ENCODE measurements at places on chromosomes 6 and 20.

- peak; percentile 50 for DNase-seq
Measured at GRCh38 chr6:151175662-151176445, 63.9 kb upstream of the AKAP12 start.

DNA sequence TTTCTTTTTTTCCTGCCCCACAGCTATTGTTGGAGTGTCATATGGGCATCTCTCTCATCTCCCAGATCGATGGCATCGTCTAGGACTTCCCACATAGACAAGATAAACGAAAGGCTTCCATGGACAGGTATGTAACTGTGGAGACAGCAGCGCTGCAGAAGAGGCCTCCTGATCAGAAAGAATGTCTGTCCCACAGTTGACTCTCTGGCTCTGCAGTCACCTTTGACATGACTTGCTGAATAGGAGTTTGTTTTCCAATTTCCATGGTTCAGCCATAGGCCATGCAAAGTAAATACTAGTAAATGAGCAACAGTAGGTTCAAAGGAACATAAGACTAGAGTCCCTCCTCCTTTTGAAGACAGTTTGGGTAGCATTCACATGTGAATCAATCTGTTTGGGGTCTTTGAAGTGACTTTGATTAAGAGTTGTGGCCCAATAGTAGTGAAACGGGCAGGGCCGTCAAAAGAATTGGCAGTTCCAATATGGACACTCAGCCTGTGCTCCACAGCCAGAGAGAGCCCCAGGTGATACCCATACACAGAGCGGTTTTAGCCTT is 134.7 kb upstream of the IFNGR1 start:
- no peak for DNase-seq

DNA sequence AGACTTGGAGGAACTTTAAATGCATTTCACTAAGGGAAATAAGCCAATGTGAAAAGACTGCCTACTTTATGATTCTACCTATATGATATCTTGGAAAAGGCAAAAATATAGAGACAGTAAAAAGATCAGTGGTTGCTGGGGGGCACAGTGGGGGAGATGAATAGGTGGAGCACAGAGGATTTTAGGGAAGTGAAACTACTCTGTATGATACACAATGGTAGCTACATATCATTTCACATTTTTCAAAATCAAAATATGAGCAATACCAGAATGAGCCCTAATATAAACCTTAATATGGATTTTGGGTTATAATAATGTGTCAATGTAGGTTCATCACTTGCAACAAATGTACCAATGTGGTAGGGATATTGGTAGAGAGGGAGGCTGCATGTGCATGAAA is 161.4 kb upstream of the HTR1E start:
- no peak for DNase-seq

DNA sequence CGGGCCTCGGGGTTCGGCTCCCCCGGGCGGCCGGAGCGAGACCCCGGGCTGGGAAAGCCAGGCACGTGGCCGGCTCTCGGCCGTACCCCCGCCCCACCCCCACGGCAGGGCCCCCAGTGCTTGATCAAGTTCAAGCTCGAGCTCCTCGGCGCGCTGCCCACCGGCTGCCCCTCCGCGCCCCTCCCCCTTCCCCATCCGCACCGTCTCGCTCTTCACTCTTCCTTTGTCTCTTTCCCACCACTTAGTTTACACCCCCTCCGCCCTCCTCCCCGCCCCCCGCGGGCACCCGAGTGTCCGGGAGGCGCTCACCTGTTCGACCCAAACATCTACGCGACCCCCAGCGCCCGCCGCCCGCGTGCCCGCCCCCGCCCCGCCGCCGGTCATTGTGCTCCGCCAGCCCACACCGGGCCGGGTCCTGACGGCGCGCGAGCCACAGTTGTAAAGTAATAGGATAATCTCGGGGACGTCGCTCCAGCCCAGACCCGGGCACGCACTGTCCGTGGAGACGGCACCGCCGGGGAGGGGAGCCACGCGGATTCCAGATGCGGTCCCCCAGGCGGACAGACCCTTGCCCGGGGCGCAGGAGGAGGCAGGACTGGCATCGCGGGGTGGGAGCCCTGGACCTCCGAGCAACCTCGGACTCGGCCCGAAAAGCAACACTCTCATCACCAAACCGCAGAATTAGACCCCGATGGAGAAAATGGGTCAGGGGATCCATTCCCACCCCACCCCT is 100.7 kb downstream of the NOL4L start:
- DNase-seq, result peak; percentile 31

DNA sequence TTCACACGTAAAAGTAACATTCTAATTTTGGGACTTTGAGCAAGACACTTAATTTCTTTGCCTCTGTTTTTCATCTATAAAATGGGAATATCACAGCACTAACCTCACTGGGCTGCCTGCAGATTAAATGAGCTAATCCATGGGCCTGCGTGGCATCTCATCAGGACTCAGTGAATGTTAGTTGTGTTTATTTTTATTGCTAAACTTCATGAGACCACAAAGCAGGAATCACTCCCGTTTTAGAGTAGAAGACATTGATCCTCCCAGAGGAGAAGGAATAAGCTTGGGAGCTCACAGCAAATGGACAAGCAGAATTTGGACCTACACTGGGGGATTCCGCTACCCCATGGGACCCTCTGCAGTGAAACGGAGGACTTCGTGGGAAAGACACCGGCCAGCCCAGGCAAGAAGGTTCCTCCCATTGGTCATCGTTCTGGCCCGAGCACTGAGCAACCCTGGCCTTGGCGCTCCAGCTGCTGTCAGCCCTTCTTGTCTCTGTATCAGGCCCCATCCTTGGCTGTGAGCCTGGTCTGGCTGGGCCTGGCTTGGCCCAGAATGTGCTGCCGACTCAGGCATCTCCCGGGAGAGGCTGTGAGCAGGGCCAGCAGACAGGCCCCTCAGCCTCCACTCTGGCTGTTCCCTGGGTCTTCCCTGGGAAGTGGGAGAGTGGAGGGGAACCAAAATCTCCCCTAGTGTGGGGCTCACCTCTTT is 79.8 kb downstream of the NFATC2 start:
- no peak for DNase-seq

- DNase-seq, result no peak
Measured at GRCh38 chr20:19120569-19120968, 91.9 kb upstream of the SLC24A3 start.

DNA sequence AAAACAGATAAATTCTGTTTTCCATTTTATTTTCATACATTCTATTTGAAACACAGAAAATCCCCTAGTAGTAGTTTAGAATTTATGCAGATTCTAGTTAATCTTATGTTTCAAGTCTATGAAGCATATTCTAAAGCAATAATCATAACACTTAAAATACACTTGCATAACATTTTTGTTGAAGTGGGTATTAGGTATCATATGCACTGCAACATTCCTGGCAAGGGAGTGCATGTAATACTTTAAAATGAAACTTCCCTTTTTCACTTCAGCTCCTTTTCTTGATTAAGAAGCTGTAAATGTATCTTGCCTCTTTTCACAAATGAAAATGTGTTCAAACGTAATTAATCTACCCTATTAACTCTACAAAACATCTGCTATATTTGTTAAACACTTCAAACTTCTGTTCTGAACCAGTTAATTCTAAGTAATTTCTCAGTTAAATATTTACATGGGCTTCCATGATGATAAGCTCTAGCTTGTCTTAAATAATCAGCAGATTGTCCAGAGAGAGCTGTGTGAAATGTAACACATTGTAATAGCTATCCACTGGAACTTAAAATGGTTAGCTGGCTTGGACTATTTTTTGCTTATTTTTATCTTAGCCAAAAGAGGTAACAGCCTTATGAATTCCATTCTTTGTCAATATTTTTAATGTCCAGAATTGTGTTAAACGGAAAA is 192.8 kb downstream of the COL19A1 start:
- DNase-seq, result no peak

DNA sequence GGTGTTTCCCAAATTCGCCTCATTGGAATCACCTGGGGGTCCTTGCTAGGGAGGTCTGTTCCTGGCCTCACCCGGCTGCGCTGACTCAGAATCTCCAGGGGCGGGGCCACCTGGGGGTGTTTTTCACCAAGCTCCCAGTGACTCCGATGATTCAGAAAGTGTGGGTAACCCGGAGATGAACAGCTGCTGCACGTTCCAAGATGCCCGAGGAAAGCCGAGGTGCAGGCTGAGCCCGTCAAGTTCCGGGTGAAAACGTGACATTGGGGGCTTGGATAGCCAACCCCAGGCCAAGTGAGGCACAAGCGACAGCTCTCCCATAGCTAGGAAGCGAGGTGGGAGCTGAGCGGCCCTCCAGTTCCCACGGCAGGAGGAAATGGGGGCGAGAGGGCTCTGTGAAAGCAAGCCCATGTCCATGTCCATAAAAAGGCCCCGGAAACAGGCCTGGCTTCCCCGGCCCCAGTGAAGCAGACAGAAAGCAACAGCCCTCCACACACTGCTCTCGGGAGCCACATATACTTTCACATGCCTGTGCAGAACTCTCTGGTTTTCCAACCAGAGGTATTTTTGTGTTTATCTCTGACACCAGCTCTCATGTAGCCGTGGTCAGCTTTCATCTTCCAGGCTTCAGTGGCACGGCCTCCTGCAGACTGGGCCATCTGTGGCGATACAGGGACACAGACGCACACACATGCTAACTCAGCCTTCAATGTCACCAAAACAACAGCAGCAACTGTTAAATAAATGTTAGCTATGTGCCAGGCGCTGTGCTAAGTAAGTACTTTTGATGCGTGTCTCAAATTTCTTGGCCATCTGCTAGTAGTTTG is 90.7 kb upstream of the CCDC28A start:
- DNase-seq, result no peak

GRCh38 chr6:65098349-65098748 is 608.7 kb downstream of the EYS start:
- no peak for DNase-seq

DNA sequence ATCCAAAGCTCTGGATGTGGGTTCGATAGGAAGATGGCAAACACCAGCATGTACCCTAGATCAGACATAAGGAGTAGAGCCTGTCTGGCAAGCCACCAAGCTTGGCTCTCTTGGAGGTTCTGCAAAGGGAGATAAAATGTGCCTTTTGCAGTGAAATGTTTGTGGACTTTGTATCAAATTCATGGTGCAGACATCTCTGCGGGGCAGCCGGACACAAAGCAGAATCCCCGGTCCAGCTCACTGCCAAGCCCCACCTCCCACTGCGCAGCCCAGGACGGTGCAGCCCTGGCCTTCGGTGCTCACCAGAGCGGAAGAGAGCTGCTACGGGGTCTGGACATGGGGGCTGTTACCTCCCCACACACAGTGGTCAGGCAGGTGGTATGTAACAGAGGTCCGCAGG is 333.6 kb upstream of the JARID2 start:
- no peak for DNase-seq

- no peak for DNase-seq
Measured at GRCh38 chr6:127484212-127484863, 25.1 kb upstream of the KIAA0408 start.

DNA sequence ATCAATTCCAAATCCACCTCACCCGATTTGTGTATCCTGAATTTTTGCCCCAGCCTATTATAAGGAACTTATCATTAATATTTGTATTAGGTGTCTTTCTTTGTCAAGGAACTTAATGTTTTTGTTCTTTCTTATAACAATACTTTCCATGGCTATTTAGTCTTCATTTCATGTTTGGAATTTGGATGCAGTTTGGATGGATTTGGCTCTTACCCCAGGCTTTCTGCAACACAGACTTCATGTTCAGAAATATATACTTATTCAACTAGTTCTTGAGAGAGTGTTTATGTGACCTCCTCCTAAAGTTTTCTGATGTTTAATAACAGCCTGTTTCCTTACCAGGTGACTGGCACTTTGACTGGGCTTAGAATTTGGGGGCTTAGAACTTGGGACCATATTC is 35.9 kb upstream of the TOX2 start:
- DNase-seq, result no peak

- DNase-seq, result no peak
Measured at GRCh38 chr20:4973330-4974097, 27.8 kb downstream of the SLC23A2 start.

DNA sequence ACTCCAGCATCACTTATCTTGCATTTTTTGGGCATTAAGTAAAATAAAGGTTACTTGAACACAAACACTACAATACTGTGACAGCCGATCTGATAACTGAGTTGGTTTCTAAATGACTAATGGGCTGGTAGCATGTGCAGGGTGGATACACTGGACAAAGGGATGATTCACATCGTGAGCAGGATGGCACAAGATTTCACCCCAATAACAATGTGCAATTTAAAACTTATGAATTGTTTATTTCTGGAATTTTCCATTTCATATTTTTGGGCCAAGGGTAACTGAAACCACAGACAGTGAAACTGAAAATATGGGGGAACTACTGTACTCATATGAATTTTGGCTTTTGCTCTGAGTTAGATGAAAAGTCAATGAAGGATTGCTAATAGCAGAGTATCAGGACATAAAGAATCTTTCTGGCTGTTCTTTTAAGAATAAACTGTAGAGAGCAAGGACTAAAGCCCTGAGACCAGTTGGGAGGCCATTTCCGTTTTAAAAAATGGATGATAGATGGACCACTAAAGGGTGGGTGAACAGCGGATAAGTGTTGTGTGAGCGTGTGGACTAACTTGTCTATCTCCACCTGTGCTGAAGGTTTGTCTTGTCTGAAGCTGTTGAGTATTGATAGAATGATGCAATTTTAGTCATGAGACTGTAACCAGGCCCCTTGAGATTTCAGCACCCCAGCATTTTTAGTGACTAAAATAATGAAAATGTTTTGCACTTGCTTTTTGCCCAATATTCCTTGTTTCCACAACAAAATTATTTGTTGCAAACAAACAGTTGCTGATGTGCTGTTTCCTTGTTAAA is 8.2 kb downstream of the SPINT3 start:
- no peak for DNase-seq

DNA sequence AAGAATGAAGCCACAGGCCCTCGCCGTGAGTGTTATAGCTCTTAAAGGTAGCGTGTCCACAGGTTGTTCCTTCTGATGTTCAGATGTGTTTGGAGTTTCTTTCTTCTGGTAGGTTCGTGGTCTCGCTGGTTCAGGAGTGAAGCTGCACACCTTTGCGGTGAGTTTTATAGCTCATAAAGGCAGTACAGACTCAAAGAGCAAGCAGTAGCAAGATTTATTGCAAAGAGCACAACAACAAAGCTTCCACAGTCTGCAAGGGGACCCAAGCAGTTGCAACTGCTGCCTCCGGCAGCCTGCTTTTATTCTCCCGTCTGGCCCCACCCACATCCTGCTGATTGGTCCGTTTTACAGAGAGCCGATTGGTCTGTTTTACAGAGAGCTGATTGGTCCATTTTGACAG is 5.2 kb downstream of the HIVEP1 start:
- no peak for DNase-seq

- DNase-seq, result no peak
Measured at GRCh38 chr6:89482126-89482525, 49.2 kb downstream of the ANKRD6 start.
